CD4-positive, alpha-beta T cell treated with Interleukin-6 at 100 ng/mL for 8 hours (primary cell): ENCODE measurements at places on chromosomes 1 and 21.

DNA sequence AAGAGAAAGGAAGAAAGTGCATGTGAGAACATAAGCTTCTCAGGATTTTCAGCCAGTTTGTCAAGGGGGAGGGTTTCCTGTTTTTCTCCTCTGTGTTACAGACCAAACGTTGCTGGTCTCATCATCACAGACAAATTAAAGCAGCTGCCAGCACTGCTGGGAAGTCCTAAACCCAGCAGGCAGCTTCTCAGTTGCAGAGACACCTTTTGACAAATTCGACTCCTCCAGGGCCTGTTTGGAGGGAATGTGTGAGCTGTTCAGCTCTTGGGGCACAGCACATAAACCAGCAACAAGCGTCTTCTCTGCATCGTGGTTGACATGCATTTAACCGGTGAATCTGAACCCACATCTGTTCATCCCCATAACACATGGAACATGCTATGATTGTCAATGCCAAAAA, 454.6 kb upstream of the RUNX1 start:
- DNase-seq = peak; percentile 67

DNA sequence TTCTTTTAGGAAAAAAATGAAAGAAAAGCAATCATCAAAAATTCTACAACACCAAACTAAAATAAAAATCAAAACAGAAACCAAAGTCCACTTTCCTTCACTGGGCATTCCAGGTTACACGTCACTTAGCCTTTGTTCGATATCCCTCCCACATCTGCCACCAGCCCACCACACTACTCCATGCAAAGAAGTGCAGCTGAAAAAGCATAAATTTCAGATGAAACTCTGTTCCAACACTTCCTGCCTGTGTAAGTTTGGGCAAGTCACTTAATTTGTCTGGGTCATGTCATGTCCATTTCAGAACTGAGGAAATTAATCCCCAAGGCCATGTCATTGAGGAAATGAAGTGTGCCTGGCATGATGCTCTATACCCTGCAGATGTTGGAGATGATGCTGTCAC, 354.3 kb upstream of the USP24 start:
- no peak for DNase-seq

DNA sequence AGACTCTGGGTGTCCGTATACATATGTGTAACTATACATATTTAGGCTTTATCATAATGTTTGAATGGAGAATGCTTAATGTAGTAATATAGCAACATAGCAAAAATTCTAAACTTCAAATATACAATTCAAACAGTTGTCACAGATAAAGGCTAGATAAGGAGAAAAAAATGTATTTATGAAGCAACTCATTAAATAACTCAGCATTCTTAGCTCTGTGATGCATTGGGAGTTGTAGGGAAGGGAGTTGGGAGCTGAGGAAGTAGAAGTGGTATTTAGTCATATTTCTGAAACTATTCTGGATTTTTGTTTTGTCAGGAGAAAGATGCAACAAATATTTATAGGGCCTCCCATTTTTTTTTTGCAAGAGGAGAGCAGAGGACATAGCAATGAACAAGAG, 197.8 kb downstream of the PBX1 start:
- DNase-seq = no peak

GRCh38 chr1:77473690-77474089, 191.9 kb downstream of the AK5 start:
- DNase-seq = no peak

DNA sequence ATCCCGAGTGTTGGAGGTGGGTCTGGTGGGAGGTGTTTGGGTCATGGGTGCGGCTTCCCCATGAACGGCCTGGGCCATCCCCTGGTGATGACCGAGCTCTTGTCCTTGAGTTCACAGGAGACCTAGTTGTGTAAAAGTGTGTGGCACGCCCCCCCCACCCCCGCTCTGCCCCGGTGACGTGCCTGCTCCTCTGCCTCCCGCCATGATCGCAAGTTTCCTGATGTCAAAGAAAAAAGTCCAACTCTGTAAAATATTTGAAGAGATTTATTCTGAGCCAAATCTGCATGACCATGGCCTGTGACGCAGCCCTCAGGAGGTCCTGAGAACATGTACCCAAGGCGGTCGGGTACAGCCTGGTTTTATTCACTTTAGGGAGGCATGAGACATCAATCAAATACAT, 125.1 kb upstream of the COL6A1 start:
- no peak for DNase-seq

- DNase-seq = no peak
These were observed 128.3 kb upstream of the TNR start for GRCh38 chr1:175871647-175872046.

GRCh38 chr1:25795211-25795610, 4.8 kb upstream of the SELENON start:
- no peak for DNase-seq

DNA sequence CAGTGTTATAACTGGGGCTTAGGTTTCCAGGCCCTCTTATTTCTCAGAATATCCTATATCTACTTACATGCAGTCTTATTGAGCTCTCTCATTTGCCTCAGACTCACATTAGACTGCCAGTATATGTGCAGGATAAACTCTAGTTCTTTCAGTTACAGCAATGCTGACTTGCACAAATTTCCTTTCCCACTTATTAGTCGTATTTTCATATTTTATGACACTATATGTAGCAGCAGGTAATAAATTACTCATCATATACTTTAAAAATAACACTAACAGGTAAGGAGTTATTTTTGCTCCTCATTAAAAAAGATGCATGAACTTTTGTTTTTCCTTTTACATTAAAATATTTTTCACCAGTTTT, 65.7 kb downstream of the GADD45A start:
- no peak for DNase-seq

- no peak for DNase-seq
These were observed 60.5 kb downstream of the ATP1A1 start for GRCh38 chr1:116433275-116434257.
